NCI-H2171 (cell line): ENCODE measurements at places on chromosomes 12 and 14.

- no peak for DNase-seq
Measured at GRCh38 chr14:93171376-93171775, 13.3 kb downstream of the MOAP1 start.

GRCh38 chr12:33156042-33156441 is 259.5 kb upstream of the PKP2 start:
- no peak for DNase-seq

DNA sequence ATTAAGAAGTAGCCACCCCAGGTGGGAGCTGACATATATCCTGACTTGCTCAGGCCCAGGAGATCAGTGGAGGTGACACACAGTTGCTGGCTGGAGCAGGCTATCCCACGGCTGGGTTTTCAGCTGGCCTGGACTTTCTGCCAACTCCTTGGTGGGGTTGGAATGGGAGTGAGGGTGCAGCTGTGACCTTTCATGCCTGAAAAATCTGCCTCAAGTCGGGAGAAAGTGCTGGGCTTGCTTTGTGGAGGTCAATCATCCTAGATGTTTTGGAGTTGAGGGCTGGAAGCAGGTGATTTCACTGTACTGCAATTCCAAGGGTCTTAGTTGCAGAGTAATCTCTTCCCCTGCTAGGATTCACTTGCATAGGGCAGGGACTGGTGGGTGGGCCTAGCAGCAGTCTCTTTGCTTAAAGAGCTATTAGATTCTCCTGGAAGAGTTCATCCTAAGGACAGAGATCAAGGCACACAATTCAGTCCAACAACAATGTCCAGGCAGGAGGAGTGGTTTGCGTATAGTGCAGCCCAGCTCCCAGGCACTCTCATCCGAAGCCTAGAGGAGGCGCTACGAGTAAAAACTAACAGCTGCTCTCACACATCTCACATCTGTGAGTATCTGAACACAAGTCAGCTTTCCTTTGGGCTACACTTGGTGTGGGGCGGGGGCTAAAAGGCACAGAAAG is 98.1 kb downstream of the GAS2L3 start:
- DNase-seq: no peak

GRCh38 chr14:50338587-50338986 is 26.5 kb downstream of the DMAC2L start:
- DNase-seq: no peak

DNA sequence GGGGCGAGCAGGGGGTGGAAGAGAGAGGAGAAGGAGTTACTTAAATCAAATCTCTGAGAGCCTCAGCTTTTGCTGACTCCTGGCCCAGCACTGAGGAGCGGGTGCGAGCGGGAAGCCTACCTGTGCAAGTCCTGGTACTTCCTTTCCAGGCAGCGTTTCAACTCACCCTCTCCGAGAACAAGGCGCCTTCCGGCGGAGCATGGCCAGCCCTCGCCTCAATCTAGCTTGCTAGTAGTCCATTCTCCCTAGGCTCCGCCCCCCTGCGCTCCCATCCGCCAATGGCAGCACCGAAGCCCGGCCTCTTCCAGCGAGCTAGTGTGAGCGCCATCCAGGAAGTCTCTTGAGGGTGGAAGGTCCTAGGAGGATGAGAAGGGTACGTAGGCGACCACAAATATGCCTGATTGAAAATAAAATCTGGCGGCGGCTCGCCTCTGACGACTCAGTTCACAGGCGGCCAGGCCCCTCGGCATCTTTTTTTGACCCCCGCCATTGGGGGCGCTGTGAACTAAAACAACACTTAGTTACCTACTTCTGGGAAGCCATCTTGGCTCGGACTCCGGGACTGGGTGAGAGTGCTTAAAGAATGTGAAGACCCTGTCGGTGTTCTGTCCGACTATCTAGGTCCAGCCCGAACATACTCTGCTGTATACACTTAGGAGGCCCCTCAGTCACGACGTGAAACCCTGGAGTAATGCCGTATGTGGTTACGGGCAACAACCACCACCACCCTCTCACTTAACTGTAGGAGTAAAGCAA is at the start of gene CHD8:
Gene CHD8, minus strand, starts transcription at position 212 of the 756 bp plus-strand sequence. CDS start 24,480 bp downstream, outside the sequence.
- peak; percentile 100 for DNase-seq

GRCh38 chr12:95480230-95480629 is 6.3 kb downstream of the METAP2 start:
- DNase-seq: no peak

DNA sequence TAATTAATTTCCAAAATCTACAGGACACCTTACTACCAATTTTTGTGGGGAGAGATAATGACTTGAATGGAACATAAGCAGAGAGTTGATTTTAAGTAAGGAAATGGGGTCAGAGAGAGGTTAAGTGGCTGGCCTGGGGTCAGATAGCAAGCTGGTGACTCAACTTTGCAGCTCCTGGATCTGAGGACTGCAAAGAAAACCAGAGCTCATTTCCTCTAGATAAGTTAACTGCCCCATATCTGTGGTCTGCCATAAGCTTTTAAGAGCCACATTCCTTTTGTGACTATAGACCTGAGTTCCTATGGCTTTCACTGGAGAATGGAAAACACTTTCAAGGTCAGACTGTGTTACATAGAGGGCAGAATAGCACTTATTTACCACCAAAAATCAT is 201.2 kb upstream of the PRICKLE1 start:
- DNase-seq: no peak

- peak; percentile 1 for DNase-seq
Measured at GRCh38 chr12:116066381-116067230, 210.9 kb downstream of the MED13L start.

DNA sequence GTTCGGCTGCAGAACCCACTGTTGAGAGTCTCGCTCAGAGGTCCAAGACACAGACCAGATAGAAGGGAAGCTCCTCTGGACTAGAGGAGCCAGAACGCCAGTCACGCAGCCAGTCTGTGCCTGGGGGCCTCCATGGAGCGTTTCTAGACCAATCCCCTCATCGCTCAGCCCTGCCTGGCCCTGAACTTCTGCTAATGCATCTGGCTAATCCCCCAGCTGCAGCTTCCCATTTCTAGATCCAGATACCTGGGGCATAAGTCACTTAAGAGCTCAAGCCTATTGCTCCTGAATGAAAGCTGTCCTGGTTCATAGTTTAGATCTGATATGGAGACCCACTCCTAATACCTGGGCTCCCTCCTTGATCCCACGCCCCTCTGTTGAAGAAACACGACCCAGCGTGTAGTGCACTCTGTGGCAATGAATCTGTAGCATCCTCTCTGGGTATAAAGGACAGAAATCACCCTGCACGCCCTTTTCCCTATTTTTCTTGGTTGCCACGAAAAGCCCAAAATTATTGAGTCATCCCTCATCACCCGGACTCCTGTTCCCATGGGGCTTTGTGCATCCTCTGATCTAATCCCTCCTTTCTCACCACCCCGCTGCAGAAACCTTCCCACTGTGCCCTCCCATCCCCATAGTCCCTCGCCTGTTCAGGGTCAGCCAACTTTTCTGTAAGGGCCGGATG is 341.6 kb upstream of the FKBP4 start:
- no peak for DNase-seq

- no peak for DNase-seq
Measured at GRCh38 chr12:25652371-25652770, 99.3 kb upstream of the LMNTD1 start.

DNA sequence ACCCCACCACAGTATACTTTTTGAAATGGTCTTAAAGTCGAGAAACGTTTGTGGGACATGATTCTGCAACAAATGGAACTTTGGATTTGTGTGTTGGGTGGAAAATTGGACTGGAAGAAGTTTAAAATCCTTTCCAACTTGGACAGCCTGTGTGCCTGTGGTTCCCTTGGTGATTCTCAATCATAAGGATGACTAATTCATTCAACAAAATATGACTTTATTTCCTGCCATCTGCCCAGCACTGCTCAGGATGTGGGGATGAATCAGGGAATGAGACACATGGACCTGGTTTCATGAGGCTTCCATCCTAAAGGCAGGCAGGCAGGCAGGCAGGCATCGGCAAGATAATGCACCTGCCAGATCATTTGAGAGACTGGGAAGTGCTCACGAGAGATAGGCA is 57.3 kb upstream of the TMEM132D start:
- no peak for DNase-seq

DNA sequence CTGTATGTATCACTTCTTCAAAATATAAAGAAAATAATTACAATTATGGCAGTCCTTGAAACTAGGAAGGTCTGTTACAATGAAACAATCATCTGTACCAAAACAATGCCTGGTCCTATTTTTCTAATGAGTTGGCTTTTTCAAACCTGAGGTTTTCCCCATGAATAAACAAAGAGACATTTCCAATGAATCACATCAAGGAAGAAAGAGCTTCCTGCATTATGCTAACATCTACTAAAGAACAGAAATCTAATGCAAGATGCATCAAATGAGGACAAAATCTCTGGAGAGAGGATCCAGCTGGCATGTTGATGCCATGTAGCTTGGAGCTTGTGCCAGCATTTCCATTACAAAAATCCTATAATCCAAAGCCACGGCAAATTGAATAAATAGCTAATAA is 29.3 kb downstream of the NIN start:
- no peak for DNase-seq

DNA sequence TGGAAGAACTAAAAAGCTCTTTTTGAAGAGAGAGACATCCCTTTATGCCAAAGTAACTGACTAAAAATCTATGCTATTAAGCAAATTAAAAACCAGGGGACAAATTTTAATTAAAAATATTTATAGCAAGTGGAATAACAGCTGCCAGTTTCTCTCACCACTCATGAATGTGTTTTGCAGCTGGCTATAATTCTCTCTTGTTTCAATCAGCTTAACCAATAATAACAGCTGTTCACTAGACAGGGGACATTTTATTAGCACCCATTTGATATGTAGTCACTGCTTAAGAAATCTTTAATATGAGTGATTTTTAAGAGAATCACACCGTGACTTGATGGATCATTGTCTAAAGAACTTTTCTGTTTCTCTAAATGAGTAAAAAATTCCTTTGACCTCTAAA is 34.2 kb upstream of the KRR1 start:
- no peak for DNase-seq

- DNase-seq: no peak
Measured at GRCh38 chr12:85441741-85442140, 161.7 kb downstream of the ALX1 start.
